ENCODE measurements at places on chromosomes 6 and 20.

GRCh38 chr6:108164815-108165706 lies 761 bp upstream of the NR2E1 start:
- no peak for DNase-seq

DNA sequence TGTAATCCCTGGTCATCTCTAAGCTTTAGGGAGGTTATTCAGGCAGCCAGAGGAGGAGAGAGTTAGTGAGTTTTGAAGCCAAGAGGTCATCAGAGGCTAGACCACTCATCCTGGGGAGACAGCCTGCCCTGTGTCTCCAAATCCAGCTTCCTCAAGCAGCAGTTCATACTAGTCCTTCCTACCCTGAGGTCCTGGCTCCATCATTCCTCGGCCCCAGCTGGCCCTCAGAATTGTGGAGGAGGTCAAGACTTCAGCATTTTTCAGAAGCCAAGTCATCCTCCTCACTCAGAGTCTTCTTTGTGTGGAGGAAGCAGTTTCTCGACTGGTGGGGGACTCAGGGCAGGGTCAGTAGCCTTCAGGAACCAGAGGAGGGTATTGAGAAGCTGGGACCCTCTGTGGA lies 12.4 kb upstream of the KIAA1755 start:
- no peak for DNase-seq

DNA sequence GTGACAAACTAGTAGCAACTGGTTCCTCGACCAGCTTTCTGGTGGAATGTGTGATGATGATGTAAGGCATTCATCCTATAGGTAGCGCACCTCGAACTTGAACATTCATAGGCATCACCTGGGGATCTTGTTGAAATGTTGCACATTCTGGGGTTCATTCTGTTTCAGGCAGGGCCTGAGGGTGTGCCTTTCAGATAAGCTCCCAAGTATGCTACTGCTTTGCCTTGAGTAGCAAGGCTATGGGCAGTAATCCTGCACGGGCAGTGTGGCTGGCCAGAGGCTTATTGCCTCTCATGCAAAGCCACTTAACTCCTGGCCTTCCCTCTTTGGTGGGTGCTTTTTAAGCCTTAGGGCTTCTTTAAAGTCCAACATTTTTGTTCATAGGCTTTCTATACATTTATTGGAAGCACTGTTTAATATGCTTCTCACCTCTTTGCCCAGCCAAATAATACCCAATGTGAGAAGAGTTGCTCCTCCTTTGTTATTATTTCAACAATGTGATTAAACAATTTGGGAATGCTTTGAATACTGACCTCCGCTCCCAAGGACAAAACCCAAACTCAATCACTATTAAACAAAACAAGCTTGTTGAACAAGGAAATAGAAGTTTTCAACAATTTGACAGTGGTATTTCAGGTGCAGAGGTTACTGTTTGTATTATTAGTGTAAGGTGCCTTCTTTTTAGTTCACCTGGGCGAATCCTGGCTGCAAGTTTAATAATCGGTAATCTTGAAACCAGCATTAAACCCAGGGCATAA lies 57.5 kb downstream of the JARID2 start:
- DNase-seq: no peak

- no peak for DNase-seq
These were observed 90.6 kb upstream of the TOP1 start for GRCh38 chr20:40938020-40938419.

DNA sequence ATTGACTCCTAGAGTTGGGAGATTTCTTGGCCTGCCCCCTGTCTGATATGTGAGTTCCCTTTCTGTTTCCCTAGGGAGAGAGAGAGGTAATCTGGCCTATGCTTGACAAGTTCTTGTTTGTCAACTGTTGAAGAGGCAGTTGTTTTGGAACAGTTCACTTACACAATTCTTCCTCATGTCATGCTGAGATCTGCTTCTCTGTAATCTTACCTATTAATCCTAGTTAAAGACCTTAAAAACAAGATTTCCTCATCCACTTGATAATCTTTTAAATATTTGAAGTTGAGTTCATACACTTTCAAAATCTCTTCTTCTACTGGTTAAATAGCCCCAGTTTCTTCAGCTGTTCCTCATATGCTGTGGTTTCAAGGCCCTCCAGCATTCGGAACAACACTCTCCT lies 89.9 kb downstream of the FIG4 start:
- DNase-seq: no peak

GRCh38 chr20:47479506-47479905 lies 22.2 kb upstream of the NCOA3 start:
- DNase-seq: no peak

- DNase-seq: no peak
These were observed 71.2 kb downstream of the FYN start for GRCh38 chr6:111802015-111802414.

- no peak for DNase-seq
These were observed 113.6 kb downstream of the TSHZ2 start for GRCh38 chr20:53085720-53086119.

- no peak for DNase-seq
These were observed 47.4 kb upstream of the AFDN start for GRCh38 chr6:167779129-167779992.

DNA sequence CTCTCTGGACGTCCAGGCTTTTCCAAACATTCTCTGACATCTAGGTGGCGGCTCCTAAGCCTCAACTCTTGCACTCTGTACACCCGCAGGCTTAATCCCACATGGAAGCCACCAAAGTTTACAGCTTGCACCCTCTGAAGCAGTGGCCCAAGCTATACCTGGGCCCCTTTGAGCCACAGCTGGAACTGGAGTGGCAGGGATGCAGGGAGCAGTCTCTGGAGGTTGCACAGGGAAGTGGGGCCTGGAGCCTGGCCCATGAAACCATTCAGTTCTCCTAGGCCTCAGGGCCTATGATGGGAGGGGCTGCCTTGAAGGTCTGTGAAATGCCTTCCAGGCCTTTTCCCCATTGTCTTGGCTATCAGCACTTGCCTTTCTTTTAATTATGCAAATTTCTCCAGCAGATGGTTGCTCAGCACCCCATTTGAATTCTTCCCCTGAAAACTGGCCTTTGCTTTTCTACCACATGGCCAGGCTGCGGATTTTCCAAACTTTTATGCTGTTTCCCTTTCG lies 64.9 kb downstream of the IRF4 start:
- DNase-seq: no peak

- no peak for DNase-seq
These were observed 803 bp downstream of the MICB start for GRCh38 chr6:31498748-31499147.

GRCh38 chr20:32807706-32808105 lies 12.0 kb upstream of the MAPRE1 start:
- no peak for DNase-seq

- DNase-seq: no peak
These were observed 15.9 kb downstream of the DLL1 start for GRCh38 chr6:170274713-170275560.

GRCh38 chr20:2230726-2231488 lies 64.9 kb upstream of the TGM3 start:
- DNase-seq: no peak

DNA sequence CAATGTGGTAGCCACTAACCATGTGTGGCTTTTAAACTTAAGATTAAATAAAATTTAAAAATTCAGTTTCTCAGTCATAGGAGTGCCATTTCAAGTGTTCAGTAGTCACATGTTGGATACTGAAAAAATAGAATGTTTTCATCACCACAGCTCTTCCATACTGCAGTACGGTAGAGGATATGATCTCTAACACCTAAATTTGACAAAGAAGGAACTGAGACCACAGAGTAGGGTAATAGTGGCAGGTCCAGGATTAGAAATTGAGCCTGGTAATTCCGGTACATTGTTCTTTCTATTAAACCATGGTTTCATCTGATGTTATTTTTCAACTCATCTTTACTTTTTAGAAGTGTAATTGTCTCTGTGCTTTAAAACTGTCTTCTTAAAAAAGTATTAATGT lies 104.0 kb downstream of the CD2AP start:
- no peak for DNase-seq

- DNase-seq: no peak
These were observed 67.7 kb upstream of the SRSF6 start for GRCh38 chr20:43389839-43390626.

- DNase-seq: no peak
These were observed 183.1 kb upstream of the RALGAPA2 start for GRCh38 chr20:20895537-20895936.

DNA sequence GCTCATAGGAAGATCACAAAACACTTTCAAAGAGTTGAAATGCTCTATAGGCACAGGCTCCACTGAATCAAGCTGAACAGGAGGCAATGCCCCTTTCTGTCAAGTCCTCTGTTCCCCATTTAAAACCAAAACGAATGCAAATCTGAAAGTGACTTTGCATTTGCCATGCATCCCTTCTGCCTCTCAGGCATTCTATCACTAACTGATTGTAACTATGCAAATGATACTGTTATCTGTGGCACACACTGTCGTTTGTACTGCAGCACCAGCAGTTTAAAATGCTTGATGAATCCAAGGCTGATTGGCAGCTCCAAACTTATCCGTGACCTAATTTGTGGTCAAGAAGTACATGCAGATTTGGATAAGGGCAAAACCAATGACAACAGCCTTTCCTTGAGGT lies 1067.5 kb upstream of the MAP3K7 start:
- DNase-seq: no peak

- DNase-seq: no peak
These were observed 28.8 kb downstream of the MAP7 start for GRCh38 chr6:136521427-136521826.

DNA sequence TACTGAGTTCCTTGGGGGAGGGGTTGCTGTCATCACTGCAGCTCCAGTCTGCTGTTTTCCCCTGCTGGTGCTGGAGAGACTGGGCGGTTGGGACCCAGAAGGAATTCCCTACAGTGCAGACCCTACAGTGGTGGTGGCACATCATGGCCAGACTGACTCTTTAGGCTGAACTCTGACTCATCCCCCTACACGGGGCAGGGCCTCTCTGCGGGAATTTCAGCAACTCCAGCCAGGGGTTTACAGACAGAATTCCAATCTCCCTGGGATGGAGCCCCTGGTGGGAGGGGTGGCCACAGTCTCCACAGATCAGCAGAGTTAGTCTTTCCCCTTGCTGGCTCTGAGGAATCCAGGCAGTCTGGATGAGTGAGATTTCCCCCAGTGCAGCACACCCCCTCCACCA lies 46.9 kb upstream of the MAPK13 start:
- DNase-seq: no peak

DNA sequence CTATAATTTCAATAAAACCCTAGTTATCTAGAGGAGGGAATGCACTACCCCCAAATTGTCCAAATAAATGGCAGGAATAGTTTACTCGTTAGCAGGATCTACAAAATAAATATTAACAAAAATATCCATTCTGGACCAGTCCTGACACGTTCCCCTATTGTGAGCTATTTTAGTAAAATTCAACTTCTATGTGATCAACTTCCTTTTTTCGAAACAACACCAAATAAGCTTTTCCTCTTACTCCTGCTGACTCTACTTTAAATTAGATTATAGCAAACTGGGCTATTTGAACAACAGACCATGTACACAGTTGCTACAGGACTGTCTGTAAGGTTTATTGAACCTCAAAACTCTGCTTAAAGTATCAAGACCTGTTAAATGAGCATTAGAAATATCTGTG lies 154.3 kb downstream of the IPCEF1 start:
- no peak for DNase-seq

GRCh38 chr6:28657381-28657768 lies 131.7 kb downstream of the GPX5 start:
- DNase-seq: no peak

DNA sequence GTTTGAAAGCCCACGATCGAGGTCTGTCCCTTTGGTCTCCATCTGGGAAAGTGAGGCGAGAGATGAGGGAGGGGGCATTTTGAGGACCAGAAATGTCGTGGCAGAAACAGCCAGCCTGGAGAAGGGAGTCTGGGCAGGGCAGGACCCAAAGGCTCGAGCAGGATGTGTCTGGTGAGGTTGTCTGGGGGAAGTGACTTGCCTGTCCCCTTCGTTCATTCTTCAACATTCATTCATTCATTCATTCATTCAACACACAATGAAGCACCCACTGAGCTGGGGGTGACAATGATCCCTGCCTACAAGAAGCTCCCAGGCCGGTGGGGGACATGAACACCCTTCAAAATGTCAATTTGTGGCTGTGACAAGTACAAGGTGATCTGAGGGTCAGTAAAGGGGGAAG lies 80.5 kb downstream of the CEBPB start:
- no peak for DNase-seq

- no peak for DNase-seq
These were observed 727.9 kb upstream of the MAN1A1 start for GRCh38 chr6:120077489-120077888.

- DNase-seq: no peak
These were observed 32.0 kb upstream of the SSTR4 start for GRCh38 chr20:23003077-23003635.

Measured in activated CD4-positive, alpha-beta T cell treated with anti-CD3 and anti-CD28 coated beads, Interleukin-2, amount 50 U/mL, for 1 hour (primary cell).